ENCODE measurements at places on chromosomes 2 and 18.
A peak's percentile ranks its signal among the peaks of the same experiment; 100 is the strongest.

DNA sequence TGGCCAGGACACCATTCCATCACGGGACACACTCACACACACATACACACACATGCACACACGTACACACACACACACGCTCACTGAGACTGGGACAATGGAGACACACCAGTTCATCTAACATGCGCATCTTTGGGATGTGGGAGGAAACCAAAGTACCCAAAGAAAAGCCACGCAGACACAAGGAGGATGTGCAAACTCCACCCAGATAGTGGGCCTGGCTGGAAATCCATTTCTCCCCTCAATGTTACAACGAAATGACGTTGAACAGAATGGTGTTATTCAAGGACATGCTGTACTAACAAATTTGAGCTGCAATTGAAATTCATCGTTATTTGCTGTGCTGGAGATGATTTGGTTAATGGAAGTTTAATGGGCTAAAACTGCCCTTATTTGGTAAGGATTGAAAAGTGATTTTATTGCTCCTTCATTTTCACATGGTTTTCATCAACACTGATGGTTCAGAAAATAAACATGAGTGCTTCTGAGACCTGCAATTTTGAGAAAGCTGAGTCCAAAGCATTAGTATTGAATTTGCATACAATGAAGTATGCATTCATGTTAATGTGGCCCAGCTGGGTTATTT is 110.0 kb downstream of the KCNE4 start:
- no peak for DNase-seq

- DNase-seq, result no peak
Observed at GRCh38 chr2:111194835-111195621, 74.3 kb downstream of the BCL2L11 start.

DNA sequence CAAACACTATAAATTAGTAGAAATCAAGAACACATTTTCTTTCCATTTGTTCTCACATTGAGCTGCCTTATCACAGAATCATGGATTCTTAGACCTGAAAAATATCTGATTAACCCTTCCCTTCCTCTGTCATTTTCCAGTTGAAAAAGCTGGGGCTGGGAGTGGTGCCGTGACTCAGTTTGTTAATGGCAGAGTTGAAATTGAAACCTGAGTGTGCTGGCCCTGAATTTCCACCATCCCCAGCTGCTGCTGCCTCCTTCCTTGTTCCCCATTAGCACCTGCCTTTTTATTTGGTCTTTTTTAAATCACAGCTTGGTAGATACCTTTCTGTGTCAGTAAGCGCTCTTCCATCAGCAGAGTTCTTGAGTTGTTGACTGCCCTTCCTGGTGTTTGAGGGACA is 10.6 kb downstream of the FARP2 start:
- DNase-seq, result no peak

DNA sequence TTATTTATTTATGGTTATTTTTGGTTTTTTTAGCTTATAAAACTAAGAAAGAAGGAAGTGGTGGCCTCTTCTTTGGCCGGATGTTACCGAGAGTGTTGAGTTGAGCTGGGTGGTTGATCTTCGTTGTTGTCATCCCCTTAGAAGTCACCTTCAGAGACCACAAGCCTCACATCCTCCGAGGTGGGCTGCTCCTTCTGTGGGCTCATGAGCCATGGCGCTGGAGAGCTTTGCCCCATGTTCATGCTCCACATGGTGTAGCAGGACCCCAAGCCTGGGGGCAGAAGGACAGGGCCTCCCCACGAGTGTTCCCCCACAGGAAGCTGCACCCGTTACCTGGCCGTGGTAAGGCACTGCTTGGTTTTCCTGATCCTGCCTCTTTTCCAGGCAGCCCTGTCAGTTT is 23.4 kb downstream of the SNTG2 start:
- peak; percentile 70 for DNase-seq

DNA sequence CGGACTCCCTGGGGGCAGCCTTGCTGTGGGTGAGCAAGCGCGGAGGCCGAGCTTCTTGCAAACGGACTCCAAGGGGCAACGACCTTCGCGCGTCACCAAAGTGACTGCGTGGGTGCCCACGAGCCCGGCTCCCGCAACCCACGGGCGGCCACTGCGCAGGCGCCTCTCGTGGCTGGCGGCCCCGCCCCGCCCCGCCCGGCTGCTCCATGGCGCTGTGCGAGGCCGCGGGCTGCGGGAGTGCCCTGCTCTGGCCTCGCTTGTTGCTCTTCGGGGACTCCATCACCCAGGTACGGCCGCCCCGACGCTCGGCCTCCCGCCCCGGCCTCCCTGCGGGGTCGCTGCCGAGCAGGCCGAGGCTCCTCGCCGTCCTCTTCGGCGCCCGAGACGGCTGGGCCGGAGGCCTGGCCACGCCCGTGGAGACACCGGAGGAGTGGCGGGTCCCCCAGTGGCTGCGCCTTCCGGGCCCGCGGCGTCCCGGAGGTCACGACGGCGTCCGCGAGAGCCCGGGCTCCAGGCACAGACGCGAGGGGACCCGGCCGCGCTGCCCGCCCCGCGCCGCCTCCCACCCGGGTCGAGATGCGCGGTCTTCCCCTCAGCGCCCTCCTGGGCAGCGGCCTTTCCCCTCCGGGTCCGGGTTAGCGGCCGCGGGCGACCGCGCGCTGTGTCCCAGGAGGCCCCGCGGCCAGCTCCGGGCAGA is at the start of gene IAH1:
IAH1 (plus strand) TSS at position 191 of the 697 bp plus-strand sequence; CDS start at position 207, 16 bp downstream.
- peak; percentile 70 for DNase-seq

Data from stimulated activated naive CD8-positive, alpha-beta T cell treated with anti-CD3 and anti-CD28 coated beads, Interleukin-15, amount 100 ng/mL, for 72 hours (primary cell).